ENCODE measurements at places on chromosomes 4 and X. TPM values are rescaled to one million over a fixed set of nuclear protein-coding genes. Genes with fewer than 3 reads are reported as not detected.

GRCh38 chrX:65993915-65994460, 45.9 kb downstream of the VSIG4 start:
- no peak overlapping the region for H3K27ac ChIP-seq
- no peak overlapping the region for H3K4me3 ChIP-seq
- H3K4me1 ChIP-seq, result no peaks in the 10 kb centered on the region
- no peak for DNase-seq

GRCh38 chr4:180169394-180169793, 2073.8 kb upstream of the TENM3 start:
- no peak overlapping the region for H3K4me3 ChIP-seq
- no peaks in the 10 kb centered on the region for H3K36me3 ChIP-seq
- no peak overlapping the region for H3K27ac ChIP-seq
- no peak for DNase-seq

Gene CT45A10
- total RNA-seq, result not detected

Gene DKK2
- 2.1 TPM for total RNA-seq

DNA sequence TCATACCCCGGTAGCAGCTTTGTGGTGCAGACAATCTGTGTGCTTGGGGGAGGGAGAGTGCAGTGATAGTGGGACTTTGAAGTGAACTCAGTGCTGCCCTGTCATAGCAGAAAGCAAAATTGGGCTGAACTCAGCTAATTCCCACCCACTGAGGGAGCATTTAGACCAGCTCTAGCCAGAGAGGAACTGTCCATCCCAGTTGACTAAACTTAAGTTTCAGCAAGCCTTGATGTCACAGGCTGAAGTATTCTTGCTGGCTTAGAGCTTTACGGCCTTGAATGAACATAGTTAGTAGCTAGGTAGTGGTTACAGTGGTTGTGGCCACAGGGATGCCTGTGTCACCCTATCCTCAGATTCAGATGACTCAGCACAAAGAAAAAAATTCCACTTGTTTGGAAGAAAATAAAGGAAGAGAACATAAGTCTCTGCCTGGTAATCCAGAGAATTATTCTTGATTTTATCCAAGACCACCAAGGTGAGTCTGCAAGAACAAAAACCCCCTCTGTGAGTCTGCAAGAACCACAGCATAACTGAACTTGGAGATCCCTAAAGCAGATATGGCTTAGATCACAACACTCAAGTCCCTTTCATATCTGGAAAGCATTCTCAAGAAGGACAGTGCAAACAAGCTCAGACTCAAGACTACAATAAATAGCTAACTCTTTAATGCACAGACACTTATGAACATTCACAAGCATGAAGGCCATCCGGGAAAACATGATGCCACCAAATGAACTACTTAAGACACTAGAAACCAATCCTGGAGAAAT, 39.4 kb downstream of the ADH7 start:
- peaks cover 10% of the 10 kb centered on the region for H3K4me1 ChIP-seq
- H3K4me3 ChIP-seq, result no peak overlapping the region
- no peaks in the 10 kb centered on the region for H3K36me3 ChIP-seq
- H3K27me3 ChIP-seq, result no peaks in the 10 kb centered on the region
- peak; percentile 87 for DNase-seq

Gene RAB39B
- 1.5 TPM for total RNA-seq

DNA sequence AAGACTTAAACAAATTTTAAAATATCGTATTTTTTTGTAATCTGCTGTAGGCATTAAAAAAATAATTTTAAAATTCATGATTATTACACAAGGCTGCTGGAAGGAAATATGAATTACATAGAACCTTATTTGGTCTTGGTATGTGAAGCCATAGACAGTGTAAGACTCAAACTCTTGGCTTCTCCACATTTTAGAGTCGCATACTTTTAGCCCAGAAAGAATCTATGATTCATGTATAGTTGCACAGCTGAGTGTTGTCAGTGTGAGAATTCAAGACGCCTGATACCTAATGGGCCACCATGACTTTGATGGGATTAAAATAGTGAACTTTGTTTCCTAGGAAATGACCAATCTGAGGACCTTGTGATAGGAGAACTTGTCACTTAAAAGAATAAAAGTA, 1.4 kb downstream of the INTU start:
- H3K27ac ChIP-seq, result peak overlapping the region; percentile 86
- H3K27me3 ChIP-seq, result no peaks in the 10 kb centered on the region
- peak overlapping the region; percentile 93 for H3K4me3 ChIP-seq
- peak; percentile 84 for DNase-seq
- H3K4me1 ChIP-seq, result peaks cover 4% of the 10 kb centered on the region

GRCh38 chrX:32530802-32531403, 680.4 kb downstream of the DMD start:
- H3K4me3 ChIP-seq, result no peak overlapping the region
- peak; percentile 0 for DNase-seq
- H3K27me3 ChIP-seq, result no peaks in the 10 kb centered on the region
- no peak overlapping the region for H3K27ac ChIP-seq
- H3K36me3 ChIP-seq, result no peaks in the 10 kb centered on the region

Gene TRO
- total RNA-seq, result 83.9 TPM

Gene CT45A7
- total RNA-seq, result not detected

Gene KCNE5
- total RNA-seq, result 1.3 TPM

Gene CLOCK
- 20.4 TPM for total RNA-seq

Gene FHDC1
- 1.7 TPM for total RNA-seq

DNA sequence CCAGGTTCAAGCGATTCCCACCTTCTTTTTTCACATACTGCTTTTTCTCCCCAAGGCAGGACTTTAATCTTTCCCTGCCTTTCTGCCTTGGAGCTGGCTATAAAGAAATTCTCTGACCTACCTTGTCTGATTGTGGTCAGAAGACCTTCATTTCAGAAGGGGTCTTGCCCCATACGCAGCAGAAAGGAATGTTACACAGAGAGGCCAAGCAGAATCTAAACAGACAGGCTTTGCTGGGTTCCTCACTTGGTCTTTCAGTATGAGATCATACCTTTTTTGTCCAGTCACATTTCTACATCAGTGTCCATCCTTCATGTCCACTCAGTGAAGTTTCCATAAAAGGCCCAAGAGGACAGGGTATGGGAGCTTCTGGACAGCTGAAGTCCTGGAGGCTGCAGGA, 108.3 kb upstream of the RBPJ start:
- H3K27me3 ChIP-seq, result peaks cover 6% of the 10 kb centered on the region
- H3K4me3 ChIP-seq, result no peak overlapping the region
- H3K4me1 ChIP-seq, result no peaks in the 10 kb centered on the region
- H3K36me3 ChIP-seq, result no peaks in the 10 kb centered on the region

DNA sequence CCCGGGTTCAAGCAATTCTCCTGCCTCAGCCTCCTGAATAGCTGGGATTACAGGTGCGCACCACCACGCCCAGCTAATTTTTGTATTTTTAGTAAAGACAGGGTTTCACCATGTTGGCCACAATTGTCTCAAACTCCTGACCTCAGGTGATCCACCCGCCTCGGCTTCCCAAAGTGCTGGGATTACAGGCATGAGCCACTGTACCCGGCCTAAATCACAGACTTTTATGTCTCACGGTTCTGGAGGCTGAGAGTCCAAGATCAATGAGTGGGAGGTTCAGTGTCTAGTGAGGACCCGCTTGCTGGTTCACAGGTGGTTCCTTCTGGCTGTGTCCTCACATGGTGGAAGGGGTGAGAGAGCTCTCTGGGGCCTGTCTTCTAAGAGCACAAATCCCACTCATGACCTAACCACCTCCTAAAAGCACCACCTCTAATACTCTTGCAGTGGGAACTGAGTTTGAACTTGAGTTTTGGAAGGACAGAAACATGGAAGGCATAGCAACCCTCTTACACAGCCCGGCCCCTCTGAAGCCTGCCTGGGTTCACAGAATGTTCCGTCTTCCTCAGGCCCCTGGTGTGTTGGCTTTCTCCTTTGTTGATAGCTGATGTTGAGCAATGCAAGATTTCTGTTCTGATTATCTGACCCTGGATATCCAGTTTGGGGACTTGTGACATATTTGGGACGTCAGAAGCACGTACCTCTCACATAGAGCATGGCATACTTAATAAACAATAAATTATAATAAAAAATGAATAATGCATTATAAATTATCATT, 1.9 kb upstream of the AKAP17A start:
- H3K27me3 ChIP-seq, result no peaks in the 10 kb centered on the region
- H3K36me3 ChIP-seq, result peaks cover 7% of the 10 kb centered on the region
- DNase-seq, result no peak
- H3K4me1 ChIP-seq, result peaks cover 11% of the 10 kb centered on the region
- no peak overlapping the region for H3K4me3 ChIP-seq
- H3K27ac ChIP-seq, result no peak overlapping the region

DNA sequence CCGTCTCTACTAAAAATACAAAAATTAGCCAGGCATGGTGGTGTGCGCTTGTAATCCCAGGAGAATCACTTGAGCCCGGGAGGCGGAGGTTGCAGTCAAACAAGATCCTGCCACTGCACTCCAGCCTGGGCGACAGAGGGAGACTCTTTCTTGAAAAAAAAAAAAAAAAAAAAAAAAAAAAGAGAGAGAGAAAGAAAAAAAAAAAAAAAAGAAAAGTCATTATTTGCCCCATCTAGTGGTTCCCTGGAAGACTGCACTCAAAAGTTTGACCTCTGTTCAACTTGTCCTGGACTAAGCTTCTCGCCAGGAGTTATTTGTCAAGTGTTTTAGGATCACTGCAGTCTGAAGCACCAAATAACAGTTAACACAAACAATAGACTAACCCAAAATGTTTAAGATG, 45.3 kb upstream of the KCTD8 start:
- H3K27ac ChIP-seq, result no peak overlapping the region
- no peaks in the 10 kb centered on the region for H3K27me3 ChIP-seq
- H3K4me1 ChIP-seq, result no peaks in the 10 kb centered on the region
- H3K4me3 ChIP-seq, result no peak overlapping the region
- no peaks in the 10 kb centered on the region for H3K36me3 ChIP-seq

DNA sequence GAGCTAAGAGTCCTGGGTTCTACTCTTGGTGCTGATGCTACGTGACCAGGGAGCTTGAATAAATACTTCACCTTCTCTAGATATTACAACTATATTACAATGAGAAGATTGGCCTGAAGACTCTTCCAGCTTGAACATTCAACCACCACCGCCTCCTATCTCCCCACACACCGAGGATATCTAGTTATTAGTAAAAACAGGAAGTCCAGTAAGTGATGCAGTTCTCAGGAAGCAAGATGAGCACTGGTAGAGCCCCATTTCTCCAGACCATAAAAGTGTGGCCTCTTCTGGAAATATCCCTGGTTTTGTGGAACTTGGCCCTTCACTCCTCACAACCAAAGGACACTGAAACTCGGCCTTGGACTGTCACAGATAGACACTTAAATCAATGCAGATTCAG, 18.5 kb downstream of the PJA1 start:
- no peaks in the 10 kb centered on the region for H3K36me3 ChIP-seq
- H3K27me3 ChIP-seq, result no peaks in the 10 kb centered on the region
- no peak overlapping the region for H3K4me3 ChIP-seq
- no peak for DNase-seq

GRCh38 chrX:21702725-21703124, 44.6 kb upstream of the KLHL34 start:
- no peak overlapping the region for H3K27ac ChIP-seq
- no peaks in the 10 kb centered on the region for H3K36me3 ChIP-seq
- H3K4me3 ChIP-seq, result no peak overlapping the region

GRCh38 chr4:140363051-140363450, 10.4 kb upstream of the SCOC start:
- H3K27me3 ChIP-seq, result no peaks in the 10 kb centered on the region
- H3K27ac ChIP-seq, result no peak overlapping the region
- no peak for DNase-seq
- peaks cover 6% of the 10 kb centered on the region for H3K4me1 ChIP-seq

Gene FGFBP1
- total RNA-seq, result not detected

Gene ETNPPL
- not detected for total RNA-seq

GRCh38 chr4:109944591-109944990, 31.9 kb downstream of the EGF start:
- no peaks in the 10 kb centered on the region for H3K27me3 ChIP-seq
- DNase-seq, result no peak
- H3K36me3 ChIP-seq, result no peaks in the 10 kb centered on the region
- H3K27ac ChIP-seq, result no peak overlapping the region
- no peaks in the 10 kb centered on the region for H3K4me1 ChIP-seq
- no peak overlapping the region for H3K4me3 ChIP-seq

- no peak overlapping the region for H3K4me3 ChIP-seq
- no peaks in the 10 kb centered on the region for H3K36me3 ChIP-seq
- DNase-seq, result no peak
- peaks cover 12% of the 10 kb centered on the region for H3K4me1 ChIP-seq
Measured at GRCh38 chr4:108828620-108829019, 65.8 kb upstream of the ETNPPL start.

- no peaks in the 10 kb centered on the region for H3K27me3 ChIP-seq
- DNase-seq, result no peak
- no peak overlapping the region for H3K4me3 ChIP-seq
- no peak overlapping the region for H3K27ac ChIP-seq
Measured at GRCh38 chr4:83819582-83819981, 283.7 kb downstream of the GPAT3 start.

Gene MAGEA1
- total RNA-seq, result not detected

Gene BDH2
- total RNA-seq, result 31.0 TPM

Gene AFF2
- total RNA-seq, result 8.9 TPM

- H3K4me3 ChIP-seq, result no peak overlapping the region
- H3K27ac ChIP-seq, result no peak overlapping the region
- no peaks in the 10 kb centered on the region for H3K36me3 ChIP-seq
- H3K27me3 ChIP-seq, result peaks cover 3% of the 10 kb centered on the region
Measured at GRCh38 chr4:184846531-184846930, 20.8 kb upstream of the ACSL1 start.

DNA sequence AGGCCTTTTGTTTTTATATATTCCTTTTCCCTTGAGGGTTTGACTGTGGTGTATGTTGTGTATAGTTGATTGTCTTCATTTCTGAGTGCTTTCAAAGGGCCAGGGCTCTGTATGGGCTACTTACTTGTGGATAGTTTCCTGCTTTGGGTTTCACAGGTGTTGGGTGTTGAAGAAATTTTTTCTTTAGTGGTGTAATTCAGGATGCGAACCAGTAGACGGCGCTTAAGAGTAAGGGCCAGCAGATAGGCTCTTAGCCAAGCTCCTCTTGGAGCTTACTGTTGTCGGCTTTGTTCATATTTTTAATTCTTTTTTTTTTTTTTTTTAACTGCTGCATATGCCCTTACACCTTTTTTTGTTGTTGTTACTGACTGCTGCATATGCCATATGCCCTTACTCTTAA, 276.3 kb upstream of the GALNT7 start:
- H3K4me1 ChIP-seq, result no peaks in the 10 kb centered on the region
- no peak overlapping the region for H3K27ac ChIP-seq
- H3K36me3 ChIP-seq, result no peaks in the 10 kb centered on the region
- no peaks in the 10 kb centered on the region for H3K27me3 ChIP-seq

GRCh38 chrX:97751735-97752134, 868.0 kb downstream of the RPA4 start:
- H3K27ac ChIP-seq, result no peak overlapping the region
- no peak overlapping the region for H3K4me3 ChIP-seq
- no peaks in the 10 kb centered on the region for H3K27me3 ChIP-seq
